ENCODE measurements at places on chromosomes 3 and 15.

GRCh38 chr3:127792541-127793292 is 29.6 kb downstream of the MGLL start:
- DNase-seq: no peak

GRCh38 chr3:16106050-16106449 is 68.4 kb upstream of the GALNT15 start:
- DNase-seq: no peak

- DNase-seq: no peak
These were observed 42.4 kb downstream of the SEC22A start for GRCh38 chr3:123244128-123244527.

DNA sequence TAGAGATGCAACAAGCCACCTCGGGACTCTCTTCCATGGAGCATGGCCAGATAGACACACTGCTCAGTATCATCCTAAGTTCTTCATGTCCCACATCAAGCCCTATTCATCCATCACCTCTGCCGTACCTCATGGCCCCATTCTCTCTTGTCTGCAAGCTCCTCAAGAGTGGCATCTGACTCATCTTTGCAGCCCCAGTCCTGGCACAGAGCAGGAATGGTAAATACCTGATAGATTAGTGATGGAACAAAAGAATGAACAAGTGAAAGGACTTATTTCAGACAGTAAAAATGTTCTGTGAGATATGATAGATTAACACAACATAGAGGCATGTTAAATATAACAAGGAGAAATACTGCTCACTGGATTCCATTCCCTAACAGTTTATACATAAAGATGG is 176.4 kb downstream of the ISL2 start:
- DNase-seq: no peak

GRCh38 chr15:64617727-64618126 is 157.3 kb downstream of the ZNF609 start:
- no peak for DNase-seq

All from NCI-H1436 (cell line).